NCI-H2029 treated with DMSO at 0.1 percent for 48 hours (cell line): ENCODE measurements at places on chromosomes 11 and 22.

- DNase-seq, result no peak
Measured at GRCh38 chr11:57251491-57252104, 14.5 kb upstream of the APLNR start.

GRCh38 chr11:75918331-75918730, 103.3 kb downstream of the UVRAG start:
- no peak for DNase-seq

DNA sequence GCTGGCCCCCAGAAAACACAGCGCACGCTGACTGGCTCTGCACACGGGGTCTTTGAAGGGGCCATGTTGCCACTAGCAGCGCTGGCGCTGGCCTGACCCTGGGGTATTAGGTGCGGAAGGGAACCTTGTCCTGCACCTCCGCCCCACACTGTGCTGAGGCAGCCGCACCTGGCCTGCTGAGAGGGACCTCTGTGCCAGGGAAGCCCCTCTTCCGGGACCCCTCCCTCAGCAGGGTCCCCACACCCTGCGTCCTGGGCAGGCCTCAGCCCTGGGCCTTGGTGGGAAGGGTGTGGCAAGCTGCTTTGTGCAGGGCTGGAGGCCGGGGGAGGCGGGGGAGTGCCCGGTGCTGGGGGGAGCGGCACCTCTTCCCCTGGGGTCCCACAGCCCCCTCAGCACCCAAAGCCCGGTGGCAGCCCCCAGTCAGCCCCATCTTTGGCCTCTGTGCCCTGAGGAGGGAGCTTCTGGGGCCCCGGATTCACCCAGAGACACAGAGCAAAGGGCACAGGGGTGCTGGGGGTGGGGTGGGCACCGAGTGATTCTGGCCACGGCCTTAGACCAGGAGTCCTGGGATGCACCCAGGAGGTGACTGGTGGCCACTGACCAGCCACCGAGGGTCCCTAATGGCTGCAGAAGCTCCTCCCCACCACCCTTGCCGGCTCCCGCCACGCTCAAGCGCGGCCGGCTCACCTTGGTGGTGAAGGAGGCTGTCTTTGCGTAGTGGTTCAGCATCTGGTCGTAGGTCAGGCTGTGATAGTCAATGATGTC, 11.4 kb downstream of the TTLL8 start:
- no peak for DNase-seq

DNA sequence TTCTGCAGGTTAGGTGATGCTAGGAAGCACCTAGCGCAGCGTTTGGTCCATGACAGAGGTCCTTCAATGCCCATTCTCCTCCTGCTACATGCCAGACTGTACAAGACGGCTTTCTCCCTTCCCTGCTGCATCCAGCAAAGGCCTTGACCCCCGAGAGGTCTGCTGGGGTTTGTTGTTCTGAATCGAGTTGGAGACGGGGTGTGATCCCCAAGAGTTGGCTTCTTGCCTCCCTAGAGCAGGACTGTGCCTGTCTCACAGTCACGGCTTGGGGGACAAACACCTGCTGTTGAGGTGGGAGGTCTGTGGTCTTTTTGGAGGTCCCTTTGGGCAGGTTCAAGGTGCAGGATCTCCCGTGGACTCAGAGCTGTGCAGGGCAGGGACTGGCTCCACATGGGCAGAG, 352.3 kb upstream of the B3GAT1 start:
- DNase-seq, result no peak

- no peak for DNase-seq
Measured at GRCh38 chr11:89293965-89294679, 116.4 kb downstream of the TYR start.
